CD4-positive, CD25-positive, alpha-beta regulatory T cell (primary cell): ENCODE measurements at places on chromosomes 7 and 10. TPM values are rescaled to one million over a fixed set of nuclear protein-coding genes. Genes with fewer than 3 reads are reported as not detected.

DNA sequence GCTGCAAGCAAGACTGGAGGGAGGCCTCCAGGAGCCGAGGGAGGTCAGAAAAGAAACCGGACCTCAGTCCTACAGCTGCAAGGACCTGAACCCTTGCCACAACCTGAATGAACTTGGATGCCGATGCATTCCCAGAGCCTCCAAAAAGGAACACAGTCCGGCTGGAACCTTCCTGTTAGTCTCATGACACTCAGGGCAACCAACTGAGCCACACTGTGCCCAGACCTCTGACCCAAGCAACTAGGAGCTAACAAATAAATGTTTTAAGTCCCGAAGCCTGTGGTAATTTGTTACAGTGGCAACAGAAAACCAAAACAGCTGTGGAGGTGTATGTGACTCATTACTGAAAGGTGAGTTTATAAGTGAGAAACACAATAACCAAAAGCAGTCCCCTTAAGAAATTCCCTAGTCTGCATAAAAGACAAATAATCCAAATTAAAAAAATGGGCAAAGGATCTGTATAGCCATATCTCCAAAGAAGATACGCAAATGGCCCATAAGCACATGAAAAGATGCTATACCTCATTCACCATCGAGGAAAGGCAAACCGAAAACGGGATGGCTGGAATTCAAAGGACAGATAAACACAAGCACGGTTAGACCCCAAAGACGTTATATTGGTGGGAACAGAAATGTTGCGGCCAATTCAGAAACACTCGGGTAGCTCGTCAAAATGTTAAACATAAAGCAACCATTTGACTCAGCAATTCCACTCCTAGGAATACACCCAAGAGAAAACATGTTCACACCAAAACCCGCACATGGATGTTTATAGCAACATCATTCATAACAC, 24.8 kb downstream of the GNA12 start:
- H3K4me1 ChIP-seq = no peaks in the 10 kb centered on the region
- no peak overlapping the region for H3K27ac ChIP-seq
- H3K27me3 ChIP-seq = no peaks in the 10 kb centered on the region
- no peak for DNase-seq

- no peaks in the 10 kb centered on the region for H3K36me3 ChIP-seq
- H3K27me3 ChIP-seq = no peaks in the 10 kb centered on the region
- H3K4me3 ChIP-seq = no peak overlapping the region
- no peak for DNase-seq
- H3K4me1 ChIP-seq = no peaks in the 10 kb centered on the region
Measured at GRCh38 chr7:37756797-37757551, 73.4 kb downstream of the GPR141 start.

- no peak for DNase-seq
- H3K4me1 ChIP-seq = no peaks in the 10 kb centered on the region
- H3K27me3 ChIP-seq = no peaks in the 10 kb centered on the region
- H3K27ac ChIP-seq = no peak overlapping the region
- H3K36me3 ChIP-seq = no peaks in the 10 kb centered on the region
- H3K4me3 ChIP-seq = no peak overlapping the region
Measured at GRCh38 chr10:37680716-37681616, 176.4 kb downstream of the ZNF248 start.

BAMBI gene
- not detected for polyA plus RNA-seq

CTAGE8 gene
- 0.35 TPM for polyA plus RNA-seq
